ENCODE measurements at places on chromosomes 1 and 21. TPM values are rescaled to one million over a fixed set of nuclear protein-coding genes. Genes with fewer than 3 reads are reported as not detected.

The PRKCZ gene
- 8.0 TPM for total RNA-seq

The KLHL21 gene
- 23.4 TPM for total RNA-seq

The HEYL gene
- total RNA-seq = 3.1 TPM

The HAO2 gene
- total RNA-seq = not detected

The ERG gene
- 0.06 TPM for total RNA-seq

The GIPC2 gene
- 0.05 TPM for total RNA-seq

The OR2T33 gene
- total RNA-seq = not detected

The SYNC gene
- 11.4 TPM for total RNA-seq

The FCRL2 gene
- total RNA-seq = not detected

The KCNJ6 gene
- 4.9 TPM for total RNA-seq

The C1orf115 gene
- 5.9 TPM for total RNA-seq

The IQGAP3 gene
- 19.1 TPM for total RNA-seq

The KCNJ15 gene
- total RNA-seq = 0.12 TPM

The NR0B2 gene
- 0.10 TPM for total RNA-seq

The AMY1A gene
- total RNA-seq = not detected

The ANGPTL3 gene
- total RNA-seq = not detected

The TTC3 gene
- total RNA-seq = 24.2 TPM

The GPA33 gene
- not detected for total RNA-seq

The WLS gene
- 19.8 TPM for total RNA-seq

The C1orf210 gene
- total RNA-seq = not detected

The CD84 gene
- not detected for total RNA-seq

The FCMR gene
- total RNA-seq = 6.3 TPM

The RPS6KC1 gene
- total RNA-seq = 9.6 TPM

The C1orf226 gene
- 0.84 TPM for total RNA-seq

The FAM72C gene
- total RNA-seq = 3.6 TPM

The SHISA4 gene
- 19.3 TPM for total RNA-seq

The LIPI gene
- total RNA-seq = not detected
